Activated naive CD4-positive, alpha-beta T cell (primary cell): ENCODE measurements at places on chromosomes 6 and 20.
A peak's percentile ranks its signal among the peaks of the same experiment; 100 is the strongest.

GRCh38 chr20:63542696-63543095, 4.9 kb downstream of the SRMS start:
- no peak for DNase-seq

GRCh38 chr6:107185391-107185970, 70.2 kb upstream of the BEND3 start:
- DNase-seq = no peak

DNA sequence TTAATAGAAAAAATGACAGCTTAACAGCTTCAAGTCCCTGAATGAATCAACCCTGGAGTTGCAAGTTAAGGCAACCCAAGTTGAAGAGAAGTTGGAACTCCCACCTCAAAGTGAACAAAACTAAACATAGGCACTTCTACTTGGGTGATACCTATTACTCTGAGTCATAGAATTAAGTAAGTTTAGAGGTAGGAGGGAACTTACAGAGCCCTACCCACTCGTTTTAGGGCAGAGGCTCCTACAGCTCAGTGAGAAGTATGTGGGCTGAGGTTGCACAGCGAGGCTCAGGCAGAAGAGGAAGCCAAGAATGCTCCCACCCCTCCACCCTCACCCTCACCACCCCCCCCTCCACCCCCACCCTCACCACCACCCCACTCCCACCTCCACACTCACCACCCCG, 42.2 kb downstream of the NFATC2 start:
- no peak for DNase-seq

GRCh38 chr6:132937466-132937906, 123.1 kb downstream of the RPS12 start:
- DNase-seq = no peak

GRCh38 chr6:1713016-1713600, 103.4 kb downstream of the FOXC1 start:
- DNase-seq = no peak

GRCh38 chr6:31769684-31770371, 7.3 kb downstream of the VWA7 start:
- peak; percentile 37 for DNase-seq
